ENCODE measurements at places on chromosomes 2 and 18.

- DNase-seq, result no peak
Measured at GRCh38 chr18:50143294-50143693, 51.7 kb downstream of the MYO5B start.

DNA sequence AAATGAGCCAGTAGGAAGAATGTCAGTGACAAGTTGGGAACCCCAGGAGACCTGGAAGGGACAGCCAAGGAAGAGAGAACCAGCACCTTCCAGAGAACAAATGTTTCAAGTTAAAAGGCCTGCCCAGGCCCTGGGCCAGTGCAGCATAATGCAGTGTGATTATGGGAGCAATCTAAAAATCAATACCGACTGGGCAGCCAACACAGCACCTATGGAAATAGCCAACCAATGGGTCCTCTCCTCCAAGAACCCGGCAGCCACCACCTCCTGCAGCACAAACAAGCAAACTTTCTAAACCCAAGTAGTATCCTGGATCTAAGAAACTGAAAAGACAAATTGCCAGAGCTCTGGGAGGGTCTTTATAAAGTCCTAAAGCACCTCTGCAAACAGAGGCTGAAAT, 71.7 kb downstream of the CLHC1 start:
- no peak for DNase-seq

DNA sequence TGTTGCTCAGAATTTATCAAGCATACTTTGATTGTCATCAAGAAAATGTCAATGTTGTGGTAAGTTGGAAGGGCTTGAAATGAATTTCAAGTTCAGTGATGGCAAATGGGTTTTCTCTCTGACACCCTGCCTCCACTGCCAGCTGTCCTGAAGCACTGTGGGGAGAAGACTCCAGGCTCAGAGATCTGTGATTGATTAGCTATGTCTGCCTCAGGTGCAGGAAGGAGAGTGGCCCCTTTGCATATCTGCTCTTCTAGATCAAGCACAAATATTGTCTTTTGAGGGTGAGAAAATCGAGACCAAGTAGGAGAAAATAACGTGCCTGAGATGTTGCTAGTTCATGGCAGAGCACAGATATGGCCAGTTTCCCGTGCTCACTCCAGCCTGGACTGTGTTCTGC, 178.8 kb upstream of the GLI2 start:
- no peak for DNase-seq

DNA sequence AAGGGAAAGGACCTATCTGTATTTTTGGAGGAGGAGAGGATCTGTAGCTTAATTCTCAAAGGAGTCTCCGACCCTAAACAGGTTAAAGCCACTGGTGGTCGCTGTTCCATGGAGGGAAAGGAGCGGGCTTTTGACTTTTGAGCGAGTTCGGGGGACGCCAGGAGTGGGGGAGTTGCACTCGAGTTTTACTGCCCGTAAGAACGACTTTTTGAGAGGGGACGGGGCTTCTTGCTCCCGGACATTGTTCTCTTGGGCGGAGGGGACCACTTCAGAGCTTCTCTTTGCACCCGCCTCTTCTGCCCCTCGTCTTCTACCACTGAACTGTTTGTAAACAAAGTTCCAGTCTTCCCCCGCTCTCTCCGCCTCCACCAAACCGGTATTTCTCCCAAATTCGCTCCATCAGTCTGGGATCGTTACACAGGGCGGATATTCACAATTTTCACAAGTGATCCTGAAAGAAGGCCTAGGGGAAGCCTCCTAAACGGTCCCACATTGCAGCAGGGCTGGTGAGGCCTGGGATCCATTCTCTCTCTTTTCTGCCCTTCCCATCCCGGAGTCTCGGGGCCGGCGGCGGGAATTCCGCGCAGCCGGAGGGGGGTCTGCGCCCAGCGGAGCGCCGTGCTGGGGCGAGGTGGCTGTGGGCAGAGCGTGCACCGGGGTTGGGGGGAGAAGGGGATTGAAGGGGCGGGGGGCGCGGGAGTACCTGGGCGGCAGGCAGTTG, 6.6 kb downstream of the DLX2 start:
- DNase-seq, result no peak

DNA sequence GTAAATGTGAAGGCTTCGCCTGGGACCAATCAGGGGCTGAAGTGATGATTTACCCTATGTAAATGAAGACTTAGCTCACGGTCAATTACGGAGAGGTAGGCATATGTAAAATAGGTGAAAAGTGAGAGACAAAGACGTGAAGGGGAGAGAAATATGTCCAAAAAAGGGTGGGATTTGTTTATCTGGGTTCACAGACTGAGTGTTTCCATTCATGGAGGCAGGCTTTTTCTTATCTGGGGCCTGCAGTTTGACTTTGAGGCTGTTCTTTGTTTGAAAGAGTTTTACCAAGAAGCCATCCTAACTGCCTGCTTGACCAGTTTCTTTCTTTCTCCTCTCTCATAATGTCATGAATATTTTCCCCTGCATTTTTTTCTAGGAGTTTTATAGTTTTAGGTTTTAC, 202.7 kb downstream of the NYAP2 start:
- no peak for DNase-seq

DNA sequence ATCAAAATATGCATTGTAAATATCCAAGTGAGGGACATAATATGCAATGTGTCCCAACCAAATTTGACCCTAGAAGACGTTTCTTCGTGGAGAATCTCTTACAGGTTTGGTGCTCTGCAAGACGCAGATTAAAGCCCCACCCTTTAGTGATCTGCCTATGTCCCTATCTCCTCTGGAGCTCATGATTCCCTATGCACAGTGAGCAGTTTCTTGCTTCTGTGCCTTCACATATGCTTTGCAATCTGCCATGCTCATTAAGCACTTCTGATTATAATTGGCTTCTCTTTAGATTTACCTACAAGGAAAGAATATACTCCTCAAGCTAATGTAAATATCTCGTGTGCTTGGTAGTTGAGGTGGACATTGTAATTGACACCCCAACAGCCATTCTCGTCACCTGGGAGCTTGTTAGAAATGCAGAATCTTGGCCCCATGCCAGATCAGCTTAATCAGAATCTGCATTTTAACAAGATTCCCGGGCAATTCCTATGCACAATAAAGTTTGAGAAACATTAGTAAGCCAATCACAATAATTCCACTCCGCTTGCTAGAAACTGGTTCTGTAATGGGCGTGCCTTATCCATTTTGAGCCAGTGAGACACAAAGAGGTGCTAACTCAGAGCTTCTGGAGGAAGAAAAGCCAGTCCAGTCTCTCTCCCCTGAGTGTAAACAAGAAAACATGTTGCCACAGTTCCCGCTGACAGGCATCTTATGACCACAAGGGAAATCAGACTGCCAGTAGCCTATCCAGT, 2.8 kb upstream of the PUM2 start:
- DNase-seq, result no peak

- no peak for DNase-seq
Measured at GRCh38 chr2:15650616-15651366, 59.1 kb downstream of the DDX1 start.

DNA sequence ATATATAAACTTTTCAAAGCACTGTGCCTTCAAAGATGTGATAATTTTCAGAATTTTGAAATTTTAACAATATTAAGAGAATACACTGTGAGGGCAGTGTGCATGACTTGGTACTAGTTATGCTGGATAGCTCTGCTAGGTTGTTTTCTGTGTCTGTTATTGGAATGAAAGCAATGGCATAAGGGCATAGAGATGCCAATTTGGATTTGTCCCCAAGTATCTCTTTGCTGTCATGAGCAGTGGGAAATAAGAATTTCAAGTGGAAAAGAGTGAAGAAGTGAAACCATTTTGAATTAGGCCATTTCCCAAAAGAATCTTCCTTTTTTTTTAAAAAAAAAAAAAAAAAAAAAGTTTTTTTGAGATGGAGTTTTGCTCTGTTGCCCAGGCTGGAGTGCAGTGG, 76.8 kb downstream of the SLC39A10 start:
- DNase-seq, result no peak

- no peak for DNase-seq
Measured at GRCh38 chr2:47077442-47078117, 77.5 kb downstream of the STPG4 start.

- no peak for DNase-seq
Measured at GRCh38 chr2:115652652-115653051, 1210.2 kb downstream of the DPP10 start.

DNA sequence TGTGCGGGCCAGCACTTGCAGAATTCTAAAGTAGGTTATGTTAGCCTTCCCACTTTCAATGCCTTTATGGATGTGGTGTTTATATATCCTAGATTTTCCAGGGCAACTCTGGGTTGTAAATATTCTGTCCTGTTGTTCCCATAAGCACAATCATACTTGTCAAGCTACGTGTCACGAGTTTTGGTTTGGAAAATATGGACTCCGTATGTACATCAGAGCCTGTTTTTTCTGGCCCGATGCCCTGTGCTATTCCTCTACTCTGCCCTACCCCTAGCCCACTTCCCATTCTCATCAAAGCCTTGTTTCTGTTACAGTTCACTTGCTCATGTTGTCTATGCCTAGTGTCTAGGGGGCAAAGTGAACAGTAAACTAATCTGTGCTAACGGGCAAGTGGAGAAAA, 27.0 kb upstream of the ZEB2 start:
- no peak for DNase-seq

DNA sequence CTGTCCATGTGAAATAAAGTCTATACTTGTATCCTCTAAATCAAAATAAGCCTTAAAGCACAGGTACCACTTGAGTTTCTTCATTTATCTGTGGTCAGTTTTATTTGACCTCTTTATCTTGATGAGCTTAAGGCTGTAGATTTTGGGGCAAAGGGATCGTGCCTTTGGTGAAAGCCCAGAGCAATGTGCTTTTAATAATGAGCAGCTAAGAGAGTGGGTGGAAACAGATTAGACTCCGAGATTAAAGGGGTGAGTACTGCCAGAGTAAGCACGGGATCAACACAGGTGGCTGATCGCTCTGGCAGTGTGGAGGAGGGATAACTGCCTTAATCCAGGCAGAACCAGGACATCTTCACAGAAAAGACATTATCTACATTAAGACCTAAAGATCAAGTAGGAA, 280.4 kb downstream of the TDRD15 start:
- no peak for DNase-seq

DNA sequence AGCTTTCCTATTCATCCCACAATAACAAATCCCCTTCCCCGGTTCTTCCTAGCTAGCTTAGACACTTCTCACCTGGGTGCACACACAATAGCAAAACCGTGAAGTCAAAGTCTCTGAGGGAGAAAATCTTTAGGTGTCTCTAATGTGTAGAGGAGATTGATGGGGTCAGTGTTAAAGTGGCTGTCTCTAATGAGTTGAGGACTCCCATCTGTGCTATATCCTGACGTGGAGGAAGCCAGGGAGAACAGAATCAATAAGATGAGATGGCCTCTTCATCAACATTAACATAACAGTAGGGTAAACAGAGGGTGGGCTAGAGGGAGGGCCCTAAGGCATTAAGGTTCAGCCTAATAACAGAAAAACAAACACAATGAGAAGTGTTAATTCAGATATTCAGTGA, 120.4 kb downstream of the SLC5A7 start:
- no peak for DNase-seq

GRCh38 chr2:12720278-12720620, 3.5 kb downstream of the TRIB2 start:
- no peak for DNase-seq

DNA sequence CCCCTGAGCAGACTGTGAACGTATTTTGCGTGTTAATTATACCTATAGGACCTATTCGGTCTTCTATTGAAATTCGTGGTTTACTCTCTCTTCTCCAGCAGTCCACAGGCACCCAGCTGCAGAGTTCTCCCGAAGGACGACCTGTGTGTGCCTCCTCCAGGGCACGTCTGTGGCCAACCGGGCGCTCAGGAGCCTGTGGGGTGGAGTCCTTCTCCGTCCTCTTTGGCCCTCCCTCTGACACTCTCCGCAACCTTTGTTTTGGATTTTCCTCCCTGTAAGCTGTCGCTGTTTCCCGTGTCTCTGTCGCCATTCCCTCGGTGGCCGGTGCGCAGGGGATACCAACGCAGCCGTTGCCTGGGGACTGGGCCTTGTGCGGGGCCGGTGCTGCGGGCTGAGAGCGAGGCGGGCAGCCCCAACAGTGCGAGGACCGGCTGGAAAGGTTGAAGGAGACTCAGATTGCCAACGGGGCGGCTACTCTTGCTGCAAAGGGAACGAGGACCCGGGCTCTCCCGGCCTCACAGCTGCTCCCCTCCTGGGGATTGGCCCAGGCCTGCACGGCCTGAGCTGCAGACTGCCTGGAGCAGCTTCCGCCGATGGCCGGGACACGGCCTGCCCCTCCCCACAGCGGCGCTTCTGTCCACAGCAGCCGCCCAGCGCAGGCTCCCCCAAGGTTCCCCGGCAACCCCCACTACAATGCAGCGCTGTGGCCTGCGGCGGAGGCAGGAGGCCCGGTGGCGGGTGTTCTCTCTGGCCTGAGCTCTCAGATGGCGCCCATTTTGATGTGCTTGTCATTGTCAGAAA, 221.0 kb downstream of the MTX2 start:
- no peak for DNase-seq

DNA sequence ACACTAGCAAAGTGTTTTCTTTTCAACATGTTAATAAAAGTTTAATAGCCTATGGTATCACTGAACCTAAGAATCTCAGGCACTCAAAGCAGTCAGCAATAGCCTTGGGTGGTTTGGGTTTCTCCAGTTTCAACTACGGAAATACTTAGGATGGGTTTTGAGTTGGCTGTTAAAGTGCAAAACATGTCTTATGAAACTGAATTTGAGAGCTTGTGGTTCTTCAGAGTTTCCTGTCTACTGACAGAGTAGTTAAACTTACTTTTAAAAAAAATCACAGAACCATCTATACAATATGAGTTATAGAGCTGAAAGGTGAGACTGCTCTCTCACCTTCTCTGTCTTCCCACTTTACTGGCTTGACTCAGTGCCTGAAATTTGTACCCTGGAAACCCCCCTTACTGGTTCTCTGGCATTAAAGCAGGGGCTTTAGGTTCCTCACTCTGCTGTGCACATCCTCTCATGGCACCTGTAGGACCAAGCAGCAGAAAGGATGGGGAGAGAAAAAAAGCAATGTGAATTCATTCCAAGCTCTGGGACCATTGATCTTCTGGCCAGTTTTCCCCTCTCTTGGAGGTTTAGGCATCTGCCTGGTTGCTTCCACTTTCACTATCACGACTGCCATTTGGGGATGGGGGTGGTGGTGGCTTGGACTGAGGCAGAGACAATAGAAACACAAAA, 18.1 kb downstream of the CCDC141 start:
- DNase-seq, result peak; percentile 59

DNA sequence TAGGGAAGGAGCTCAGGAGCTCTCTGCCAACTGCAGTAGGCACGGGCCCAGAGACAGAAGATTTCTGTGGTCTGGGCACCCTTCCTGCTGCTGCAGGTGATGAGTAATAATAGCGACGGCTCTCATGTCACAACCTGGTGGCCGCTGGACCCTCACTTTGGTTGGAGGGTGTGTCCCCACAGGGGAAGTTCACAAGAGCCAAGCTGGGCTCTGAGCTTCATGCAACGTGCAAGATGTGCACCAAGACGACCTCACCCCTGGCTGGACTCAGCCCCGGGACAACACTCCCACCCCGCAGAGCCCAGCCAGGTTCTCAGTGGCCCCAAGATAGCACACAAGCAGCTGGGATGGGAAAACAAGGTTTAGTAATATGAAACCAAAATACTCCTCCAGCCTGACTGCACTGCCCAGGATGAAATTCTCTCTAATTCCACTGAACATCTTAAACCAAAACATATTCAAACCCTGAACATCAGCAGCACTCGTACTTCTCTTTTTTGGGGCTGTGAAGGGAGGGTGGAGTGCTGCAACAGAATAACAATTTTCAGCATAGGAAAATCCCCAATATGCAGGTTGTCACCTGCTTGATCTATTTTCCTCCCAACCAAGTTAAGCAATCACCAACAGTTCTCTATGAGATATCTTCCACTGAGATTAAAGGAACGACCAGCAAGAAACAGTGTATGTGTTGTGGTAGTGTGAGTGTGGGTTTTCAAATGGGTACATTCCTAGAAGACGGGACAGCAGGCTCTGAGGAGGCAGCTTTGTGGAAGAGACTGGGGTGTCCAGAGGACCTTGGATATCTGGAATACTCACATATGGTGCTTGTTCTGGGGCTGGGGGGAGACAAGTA, 26.5 kb downstream of the BCL2 start:
- DNase-seq, result no peak
